ENCODE measurements at places on chromosomes 12 and 14. TPM values are rescaled to one million over a fixed set of nuclear protein-coding genes. Genes with fewer than 3 reads are reported as not detected.

- H3K36me3 ChIP-seq, result no peaks in the 10 kb centered on the region
- no peaks in the 10 kb centered on the region for H3K4me1 ChIP-seq
- H3K27me3 ChIP-seq, result no peaks in the 10 kb centered on the region
- H3K4me3 ChIP-seq, result no peak overlapping the region
Observed at GRCh38 chr12:107402041-107403022, 283.3 kb upstream of the PWP1 start.

- H3K4me1 ChIP-seq, result no peaks in the 10 kb centered on the region
- no peak overlapping the region for H3K4me3 ChIP-seq
- no peak for DNase-seq
- no peaks in the 10 kb centered on the region for H3K27me3 ChIP-seq
- no peak overlapping the region for H3K27ac ChIP-seq
Observed at GRCh38 chr12:121331248-121331647, 21.0 kb downstream of the ANAPC5 start.

The SOX5 gene
- total RNA-seq, result 21.1 TPM

GRCh38 chr14:101077481-101078074 lies 174.1 kb upstream of the RTL1 start:
- DNase-seq, result no peak
- no peak overlapping the region for H3K27ac ChIP-seq
- H3K27me3 ChIP-seq, result no peaks in the 10 kb centered on the region

GRCh38 chr12:85626001-85626783 lies 210.0 kb downstream of the RASSF9 start:
- no peak for DNase-seq
- H3K4me1 ChIP-seq, result no peaks in the 10 kb centered on the region
- H3K36me3 ChIP-seq, result no peaks in the 10 kb centered on the region
- H3K27ac ChIP-seq, result no peak overlapping the region

- no peaks in the 10 kb centered on the region for H3K27me3 ChIP-seq
- no peak overlapping the region for H3K4me3 ChIP-seq
- H3K36me3 ChIP-seq, result no peaks in the 10 kb centered on the region
- H3K27ac ChIP-seq, result no peak overlapping the region
- no peaks in the 10 kb centered on the region for H3K4me1 ChIP-seq
Observed at GRCh38 chr12:65786041-65786440, 38.2 kb upstream of the HMGA2 start.

The GPR65 gene
- total RNA-seq, result 1.2 TPM

GRCh38 chr12:26331960-26332359 lies 136.6 kb downstream of the SSPN start:
- no peaks in the 10 kb centered on the region for H3K27me3 ChIP-seq
- no peaks in the 10 kb centered on the region for H3K4me1 ChIP-seq
- H3K27ac ChIP-seq, result no peak overlapping the region

DNA sequence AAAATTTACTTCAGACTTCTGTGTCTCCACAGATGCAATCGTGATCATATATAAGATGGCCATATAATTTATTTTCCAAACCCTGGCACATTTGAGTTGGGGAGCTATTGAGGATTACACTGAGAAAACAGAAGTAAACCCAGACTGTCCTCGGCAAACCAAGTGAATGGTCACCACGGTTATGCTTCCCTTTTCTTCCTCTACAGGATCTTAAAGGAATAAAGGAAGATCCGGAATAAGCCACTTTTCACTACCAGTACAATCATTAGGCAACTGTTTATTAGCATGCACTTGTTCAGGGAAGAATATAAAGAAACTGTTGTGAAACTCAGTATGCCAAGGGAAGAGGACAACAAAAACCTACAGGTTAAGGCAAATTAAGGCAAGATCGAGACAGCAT lies 27.6 kb downstream of the SBNO1 start:
- H3K27me3 ChIP-seq, result no peaks in the 10 kb centered on the region
- H3K27ac ChIP-seq, result no peak overlapping the region
- no peaks in the 10 kb centered on the region for H3K4me1 ChIP-seq
- H3K36me3 ChIP-seq, result peaks cover 30% of the 10 kb centered on the region
- DNase-seq, result no peak

DNA sequence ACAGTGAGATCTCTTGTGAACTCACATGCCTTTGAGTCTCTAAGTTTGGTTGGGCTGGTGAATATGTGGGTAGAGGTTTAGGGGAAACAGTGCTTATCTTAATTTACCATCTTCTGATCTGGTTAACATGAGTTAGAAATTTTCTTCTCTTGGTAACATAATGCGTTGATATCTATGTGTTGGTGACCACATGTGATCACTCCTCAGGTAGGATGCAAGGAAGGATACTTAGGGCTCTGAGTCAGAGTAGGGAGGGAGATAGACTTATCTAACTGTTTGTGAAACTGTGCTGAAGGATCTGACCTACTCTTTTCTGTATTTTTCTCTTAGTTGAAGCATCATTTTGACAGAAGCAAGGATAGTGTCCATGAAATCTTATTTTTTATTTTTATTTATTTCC lies 23.1 kb downstream of the FAM234B start:
- H3K4me3 ChIP-seq, result no peak overlapping the region
- H3K36me3 ChIP-seq, result no peaks in the 10 kb centered on the region
- no peak overlapping the region for H3K27ac ChIP-seq
- H3K4me1 ChIP-seq, result no peaks in the 10 kb centered on the region

GRCh38 chr12:96152164-96152563 lies 42.0 kb upstream of the ELK3 start:
- H3K4me1 ChIP-seq, result no peaks in the 10 kb centered on the region
- H3K27me3 ChIP-seq, result no peaks in the 10 kb centered on the region
- H3K4me3 ChIP-seq, result no peak overlapping the region
- DNase-seq, result no peak
- no peak overlapping the region for H3K27ac ChIP-seq

The ITGB7 gene
- 3.7 TPM for total RNA-seq

GRCh38 chr12:16272222-16272621 lies 5.3 kb downstream of the SLC15A5 start:
- no peak overlapping the region for H3K4me3 ChIP-seq
- no peak overlapping the region for H3K27ac ChIP-seq
- no peaks in the 10 kb centered on the region for H3K4me1 ChIP-seq
- H3K27me3 ChIP-seq, result no peaks in the 10 kb centered on the region

The NRL gene
- 1.2 TPM for total RNA-seq

GRCh38 chr14:72366619-72367018 lies 434.4 kb downstream of the RGS6 start:
- no peaks in the 10 kb centered on the region for H3K36me3 ChIP-seq
- H3K4me1 ChIP-seq, result no peaks in the 10 kb centered on the region
- no peak overlapping the region for H3K4me3 ChIP-seq
- no peak overlapping the region for H3K27ac ChIP-seq

The FITM1 gene
- total RNA-seq, result not detected

The STAC3 gene
- 0.74 TPM for total RNA-seq

The TMEM253 gene
- not detected for total RNA-seq

The KERA gene
- not detected for total RNA-seq

- no peak overlapping the region for H3K4me3 ChIP-seq
- no peak for DNase-seq
- no peaks in the 10 kb centered on the region for H3K36me3 ChIP-seq
- H3K4me1 ChIP-seq, result peaks cover 31% of the 10 kb centered on the region
- H3K27me3 ChIP-seq, result no peaks in the 10 kb centered on the region
- H3K27ac ChIP-seq, result no peak overlapping the region
Observed at GRCh38 chr12:89347325-89347829, 4.9 kb downstream of the DUSP6 start.

GRCh38 chr12:127810041-127810440 lies 456.9 kb upstream of the TMEM132C start:
- H3K4me3 ChIP-seq, result no peak overlapping the region
- DNase-seq, result no peak
- H3K27me3 ChIP-seq, result no peaks in the 10 kb centered on the region
- no peaks in the 10 kb centered on the region for H3K36me3 ChIP-seq

The CFAP73 gene
- total RNA-seq, result not detected

- no peak for DNase-seq
- no peak overlapping the region for H3K4me3 ChIP-seq
- H3K36me3 ChIP-seq, result no peaks in the 10 kb centered on the region
- no peaks in the 10 kb centered on the region for H3K4me1 ChIP-seq
Observed at GRCh38 chr12:62694116-62694515, 227.5 kb downstream of the MON2 start.

- no peak for DNase-seq
- H3K27me3 ChIP-seq, result no peaks in the 10 kb centered on the region
- H3K27ac ChIP-seq, result no peak overlapping the region
- peaks cover 38% of the 10 kb centered on the region for H3K4me1 ChIP-seq
Observed at GRCh38 chr12:54409267-54409666, 9.8 kb downstream of the ITGA5 start.

- no peak for DNase-seq
- H3K27ac ChIP-seq, result no peak overlapping the region
- H3K36me3 ChIP-seq, result no peaks in the 10 kb centered on the region
- H3K4me3 ChIP-seq, result no peak overlapping the region
- H3K4me1 ChIP-seq, result no peaks in the 10 kb centered on the region
- H3K27me3 ChIP-seq, result no peaks in the 10 kb centered on the region
Observed at GRCh38 chr12:53798575-53798974, 46.8 kb upstream of the CISTR start.

DNA sequence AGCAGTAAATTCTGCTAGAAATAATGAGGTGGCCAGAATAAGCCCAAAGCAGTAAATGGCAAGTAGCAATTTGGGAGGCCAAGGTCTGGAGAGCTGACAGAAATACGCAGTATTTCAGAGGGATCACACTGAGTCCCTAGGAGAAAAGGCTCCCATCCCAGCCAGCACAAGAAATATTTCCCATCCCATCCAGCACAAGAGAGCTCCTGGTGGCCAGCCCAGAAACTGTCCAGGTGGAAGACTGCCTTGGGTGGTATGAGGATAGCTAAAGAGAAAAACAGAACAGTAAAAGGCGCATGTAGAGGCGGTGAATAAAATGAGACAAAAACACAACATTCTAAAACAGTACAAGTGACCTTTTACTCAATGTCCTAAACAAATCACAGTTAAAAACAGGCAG lies 120.7 kb downstream of the HECTD4 start:
- DNase-seq, result no peak
- no peak overlapping the region for H3K27ac ChIP-seq
- H3K27me3 ChIP-seq, result no peaks in the 10 kb centered on the region
- H3K36me3 ChIP-seq, result no peaks in the 10 kb centered on the region
- H3K4me1 ChIP-seq, result no peaks in the 10 kb centered on the region
- H3K4me3 ChIP-seq, result no peak overlapping the region

DNA sequence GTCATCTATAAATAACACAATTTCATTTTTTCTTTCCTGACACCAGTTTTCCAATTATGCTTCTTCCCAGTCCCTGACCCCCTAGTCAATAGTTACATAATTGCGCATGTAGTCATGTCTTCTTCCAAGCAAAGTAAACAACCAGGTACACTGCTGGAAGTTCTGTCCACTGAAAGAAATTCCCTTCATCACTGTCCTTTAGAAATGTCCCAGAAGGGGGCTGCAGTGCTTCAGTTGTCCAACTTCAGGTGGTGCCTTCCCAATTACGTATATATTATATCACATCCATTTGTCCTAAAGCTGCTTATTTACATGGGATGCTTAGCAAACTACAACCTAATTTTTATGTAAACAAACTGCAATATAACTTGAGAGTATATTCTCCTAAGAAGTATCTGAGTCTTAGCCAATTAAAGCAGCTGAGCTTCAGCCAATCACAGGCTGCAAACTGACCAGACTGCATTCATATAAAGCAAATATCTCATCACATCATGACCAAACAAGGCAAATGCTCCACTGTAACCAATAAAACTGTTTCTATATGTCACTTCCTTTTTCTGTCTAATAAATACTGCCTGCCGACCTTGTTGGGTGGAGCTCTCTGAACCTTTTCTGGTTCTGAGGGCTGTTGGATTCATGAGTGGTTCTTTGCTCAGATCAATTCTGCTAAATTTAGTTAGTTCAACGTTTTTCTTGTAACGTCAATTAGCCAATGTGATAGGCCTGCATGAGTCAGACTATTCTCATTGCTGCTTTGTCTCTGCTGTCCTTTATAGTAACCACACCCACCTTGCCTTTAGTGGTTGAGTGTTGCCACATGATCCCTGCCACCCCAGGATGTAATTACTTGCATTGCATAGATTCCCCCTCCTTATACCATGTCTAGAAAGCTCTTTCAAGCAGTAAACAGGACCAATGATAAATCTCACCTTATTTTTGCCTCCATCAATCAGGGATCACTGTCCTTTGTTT lies 239.3 kb downstream of the ALG10B start:
- no peak for DNase-seq
- no peaks in the 10 kb centered on the region for H3K27me3 ChIP-seq
- no peak overlapping the region for H3K27ac ChIP-seq
- H3K4me1 ChIP-seq, result no peaks in the 10 kb centered on the region
- no peaks in the 10 kb centered on the region for H3K36me3 ChIP-seq
- H3K4me3 ChIP-seq, result no peak overlapping the region

DNA sequence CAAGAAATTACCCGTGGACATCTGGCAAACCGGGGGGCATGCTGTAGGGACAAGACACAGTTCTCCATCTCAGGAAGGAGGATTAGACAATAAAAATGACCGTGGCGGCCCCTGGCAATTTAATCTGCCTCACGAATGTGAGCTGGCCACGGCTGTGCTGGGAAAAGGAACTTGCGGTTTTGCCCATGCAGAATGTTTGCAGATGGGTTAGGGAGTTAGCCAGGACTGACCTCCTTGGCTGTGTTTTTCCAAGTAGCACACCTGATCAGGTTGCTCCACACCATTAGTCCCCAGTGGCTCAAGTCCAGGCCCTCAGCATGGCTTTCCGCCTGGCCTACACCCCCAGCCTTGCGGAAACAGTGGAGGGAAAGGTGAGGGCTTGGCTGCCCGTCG lies 20.8 kb downstream of the TPCN1 start:
- peak overlapping the region; percentile 91 for H3K27ac ChIP-seq
- H3K27me3 ChIP-seq, result no peaks in the 10 kb centered on the region
- DNase-seq, result no peak
- peaks cover 91% of the 10 kb centered on the region for H3K4me1 ChIP-seq
- H3K36me3 ChIP-seq, result no peaks in the 10 kb centered on the region

DNA sequence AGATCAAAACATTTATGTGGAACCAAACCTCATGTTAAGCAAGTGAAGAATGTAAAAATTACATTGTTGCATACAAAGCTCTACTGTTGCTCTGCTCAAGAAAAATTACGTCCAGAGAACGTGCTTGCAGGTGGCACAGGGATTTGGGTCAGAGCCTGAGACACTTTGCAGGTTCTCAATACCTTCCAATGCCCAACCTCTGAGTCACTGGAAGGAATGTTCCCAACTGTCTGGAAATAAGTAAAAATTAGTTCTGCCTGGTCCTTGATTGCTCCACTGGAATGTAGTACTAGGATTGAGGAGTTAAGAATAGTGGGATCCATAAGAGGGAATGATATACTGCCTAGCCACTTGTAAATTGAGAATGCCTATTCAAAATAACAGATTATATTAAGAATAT lies 2.8 kb upstream of the IFNG start:
- H3K36me3 ChIP-seq, result no peaks in the 10 kb centered on the region
- H3K4me3 ChIP-seq, result no peak overlapping the region

The RNASE2 gene
- total RNA-seq, result 1.5 TPM

GRCh38 chr14:106044515-106044914 lies 518.1 kb downstream of the TMEM121 start:
- DNase-seq, result no peak
- no peaks in the 10 kb centered on the region for H3K27me3 ChIP-seq
- no peaks in the 10 kb centered on the region for H3K4me1 ChIP-seq
- H3K27ac ChIP-seq, result no peak overlapping the region
- H3K4me3 ChIP-seq, result no peak overlapping the region

The RPL10L gene
- total RNA-seq, result not detected

- no peaks in the 10 kb centered on the region for H3K27me3 ChIP-seq
- no peak overlapping the region for H3K4me3 ChIP-seq
- peaks cover 25% of the 10 kb centered on the region for H3K4me1 ChIP-seq
Observed at GRCh38 chr12:113326775-113327395, 8.0 kb downstream of the SLC8B1 start.

GRCh38 chr12:18632848-18633247 lies 105.0 kb downstream of the PLCZ1 start:
- DNase-seq, result no peak
- no peaks in the 10 kb centered on the region for H3K36me3 ChIP-seq
- H3K27me3 ChIP-seq, result no peaks in the 10 kb centered on the region
- H3K27ac ChIP-seq, result no peak overlapping the region

- peak overlapping the region; percentile 84 for H3K27ac ChIP-seq
- no peaks in the 10 kb centered on the region for H3K27me3 ChIP-seq
- peak overlapping the region; percentile 98 for H3K4me3 ChIP-seq
- DNase-seq, result no peak
Observed at GRCh38 chr12:13000616-13000924, 505 bp upstream of the HEBP1 start.
